ENCODE measurements at places on chromosomes 11 and 22.
A peak's percentile ranks its signal among the peaks of the same experiment; 100 is the strongest.

GRCh38 chr22:30193031-30193775 is 53.4 kb downstream of the LIF start:
- DNase-seq = no peak

DNA sequence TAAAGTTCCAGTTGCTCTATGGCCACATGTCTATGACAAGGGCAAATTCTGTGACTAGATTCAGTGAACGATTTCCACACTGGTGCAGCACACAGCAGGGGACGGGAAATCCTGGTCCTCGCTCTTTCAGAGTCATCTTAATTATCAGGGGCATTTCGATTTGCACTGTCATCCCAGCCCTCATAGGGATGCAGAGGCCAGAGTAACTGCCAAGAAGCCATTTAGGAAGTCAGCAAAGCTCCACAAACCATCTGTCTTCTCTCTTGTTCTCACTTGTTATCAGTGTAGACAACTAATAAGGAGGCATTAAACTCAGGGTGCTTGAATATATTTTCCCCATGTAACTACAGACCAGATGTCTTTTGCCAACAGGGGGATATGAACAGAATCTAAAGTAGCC is 151.7 kb downstream of the STK33 start:
- DNase-seq = no peak

GRCh38 chr22:21573293-21573734 is 5.8 kb downstream of the UBE2L3 start:
- no peak for DNase-seq

DNA sequence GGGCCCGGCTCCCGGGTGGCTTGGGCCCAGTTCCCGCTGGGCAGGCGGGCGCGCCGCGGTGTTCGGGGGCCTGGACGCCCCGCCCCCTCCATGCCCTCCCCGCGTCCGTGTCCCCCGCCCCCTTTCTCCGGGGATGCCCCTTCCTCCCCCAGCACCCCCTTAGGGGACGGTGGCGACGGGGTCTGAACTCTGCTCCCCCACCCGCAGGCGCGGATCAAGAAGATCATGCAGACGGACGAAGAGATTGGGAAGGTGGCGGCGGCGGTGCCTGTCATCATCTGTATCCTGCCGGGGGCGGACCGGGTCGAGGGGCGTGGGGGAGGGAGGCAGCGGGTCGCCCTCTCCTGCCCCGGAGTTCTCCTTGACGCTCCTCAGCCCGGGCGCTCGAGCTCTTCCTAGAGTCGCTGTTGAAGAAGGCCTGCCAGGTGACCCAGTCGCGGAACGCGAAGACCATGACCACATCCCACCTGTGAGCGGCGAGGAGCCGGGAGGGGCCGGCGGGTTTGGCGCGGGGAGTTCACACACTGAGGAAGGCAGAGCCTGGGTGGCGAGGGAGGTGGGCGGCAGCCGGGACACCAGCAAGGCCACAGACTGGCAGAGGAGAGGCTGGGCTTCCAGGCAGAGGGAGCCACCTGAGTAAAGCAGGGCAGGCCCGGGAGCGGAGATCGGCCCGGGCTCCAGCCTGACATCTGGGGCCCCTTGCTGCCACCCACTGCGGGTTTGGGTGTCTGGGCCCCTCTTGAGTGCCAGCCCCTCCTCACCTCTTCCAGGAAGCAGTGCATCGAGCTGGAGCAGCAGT is 546 bp downstream of the DRAP1 start:
- DNase-seq = no peak

DNA sequence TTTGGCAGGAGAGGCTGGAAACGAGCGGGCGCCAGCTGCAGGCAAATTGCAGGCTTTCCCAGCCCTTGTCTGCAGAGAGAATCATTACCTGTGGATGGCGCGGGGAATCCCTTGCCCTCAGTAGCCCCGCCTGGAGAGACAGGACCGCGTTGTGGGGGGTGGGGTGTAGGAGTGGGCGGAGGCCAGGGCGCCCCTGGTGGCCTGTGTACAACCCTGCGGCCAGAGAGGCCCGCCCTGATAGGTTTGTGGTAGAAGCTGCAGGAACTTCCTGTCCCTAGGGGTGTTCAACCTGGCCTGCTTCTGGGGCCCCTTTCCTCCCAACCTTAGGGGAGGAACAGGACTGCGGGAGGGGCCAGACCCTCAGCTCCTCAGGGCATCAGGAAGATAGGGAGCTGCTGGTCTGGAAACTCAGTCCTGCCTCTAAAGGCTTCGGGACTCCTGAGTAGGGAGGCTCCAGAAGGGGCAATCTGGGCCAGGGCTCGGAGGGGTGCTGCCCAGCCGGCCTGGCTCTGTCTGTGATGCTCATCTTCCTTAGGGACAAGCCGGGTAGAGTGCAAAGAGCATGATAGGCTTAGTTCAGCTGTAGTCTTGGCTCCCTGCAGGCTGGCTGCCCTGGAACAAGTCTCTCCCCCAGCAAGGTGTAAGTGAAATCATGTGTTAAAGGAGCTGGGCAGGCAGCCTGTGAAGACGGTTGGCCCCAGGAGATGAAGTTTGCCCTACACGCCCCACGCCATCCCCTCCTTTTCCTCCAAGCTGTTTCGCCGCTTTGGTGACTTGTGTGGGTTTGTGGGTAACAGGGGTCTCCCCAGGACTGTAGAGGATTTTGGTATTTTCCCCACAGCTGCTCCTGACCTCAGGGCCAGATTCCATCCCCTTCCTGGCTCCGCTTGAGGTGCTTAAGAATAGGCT is 24.1 kb upstream of the SUSD2 start:
- DNase-seq = peak; percentile 74

DNA sequence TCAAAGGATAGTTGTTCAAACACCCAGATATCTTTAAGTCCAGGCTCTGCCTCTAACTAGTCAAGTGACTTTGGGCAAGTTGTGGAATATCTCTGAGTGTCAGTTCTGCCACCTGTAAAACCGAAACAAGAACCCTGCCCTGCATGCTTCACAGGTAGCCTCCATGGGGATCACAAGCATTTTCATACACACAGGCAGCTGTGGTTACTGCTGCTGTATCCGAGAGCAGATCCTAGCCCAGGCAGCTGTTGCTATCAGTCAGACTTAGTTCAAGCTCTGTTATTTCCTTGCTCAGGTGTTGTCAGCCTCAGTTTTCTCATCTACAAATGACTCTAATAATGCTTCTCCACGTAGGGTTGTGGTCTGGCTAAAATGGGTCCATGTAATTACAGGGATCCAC is 6.5 kb upstream of the RASD2 start:
- DNase-seq = no peak

- DNase-seq = no peak
Observed at GRCh38 chr11:102623998-102624397, 1.1 kb downstream of the MMP20 start.

DNA sequence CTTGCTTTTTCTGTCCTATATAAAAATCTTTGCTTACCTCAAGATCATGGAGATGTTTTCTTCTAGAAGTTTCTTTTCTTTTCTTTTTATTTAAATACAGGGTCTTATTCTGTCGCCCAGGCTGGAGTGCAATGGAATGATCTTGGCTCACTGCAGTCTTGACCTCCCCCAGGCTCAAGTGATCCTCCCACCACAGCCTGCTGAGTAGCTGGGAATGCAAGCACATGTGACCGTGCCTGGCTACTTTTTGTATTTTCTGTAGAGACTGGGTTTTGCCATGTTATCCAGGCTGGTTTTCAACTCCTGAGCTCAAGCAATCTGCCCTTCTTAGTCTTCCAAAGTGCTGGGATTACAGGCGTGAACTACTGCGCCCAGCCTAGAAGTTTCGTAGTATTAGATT is 45.3 kb downstream of the USP35 start:
- DNase-seq = no peak

- no peak for DNase-seq
Observed at GRCh38 chr22:36870250-36870649, 9.4 kb downstream of the NCF4 start.

DNA sequence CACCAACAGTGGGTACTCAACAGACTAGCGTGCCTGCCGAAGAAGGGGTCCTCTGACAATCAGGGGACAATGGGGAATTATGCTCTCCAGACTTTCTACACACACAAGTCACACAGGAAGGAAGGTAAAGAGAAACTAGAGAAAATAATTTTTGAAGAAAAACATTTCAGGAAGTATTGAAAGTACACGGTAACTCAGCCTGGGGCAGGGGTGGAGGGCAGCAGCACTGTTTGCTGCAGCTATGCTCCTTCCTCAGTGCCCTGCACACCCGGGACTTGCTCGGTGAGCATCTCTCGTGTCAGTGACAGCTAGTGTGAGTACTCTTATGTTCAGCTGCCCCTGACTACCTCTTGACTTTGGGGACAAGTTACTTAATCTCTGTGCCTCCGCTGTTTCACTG is 18.0 kb upstream of the APOA1 start:
- no peak for DNase-seq

GRCh38 chr11:60592601-60593000 is 77.4 kb downstream of the MS4A13 start:
- DNase-seq = peak; percentile 84
